KBM-7 (cell line): ENCODE measurements at places on chromosomes 7 and 10.

DNA sequence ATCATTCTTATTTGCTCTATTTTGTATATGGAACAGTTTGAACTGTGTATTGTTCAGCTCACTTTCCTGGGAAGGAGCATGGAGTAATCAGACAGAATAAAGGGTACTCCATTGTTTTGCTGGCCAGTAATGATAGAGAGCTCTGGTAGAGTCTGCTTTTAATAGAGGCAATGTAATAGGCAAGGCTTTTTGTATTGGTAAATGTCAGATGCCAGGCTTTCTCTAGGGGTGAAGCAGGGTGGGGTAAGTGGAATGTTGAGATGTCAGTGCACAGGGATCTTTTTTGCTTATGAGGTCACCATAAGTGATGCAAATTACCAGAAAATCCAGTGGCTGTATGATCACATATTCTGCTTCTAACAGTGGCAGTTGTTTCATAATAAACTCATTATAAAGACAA lies 1088.3 kb upstream of the SORCS1 start:
- no peak for DNase-seq

- no peak for DNase-seq
These were observed 227.7 kb upstream of the TEX47 start for GRCh38 chr7:89023206-89023605.

DNA sequence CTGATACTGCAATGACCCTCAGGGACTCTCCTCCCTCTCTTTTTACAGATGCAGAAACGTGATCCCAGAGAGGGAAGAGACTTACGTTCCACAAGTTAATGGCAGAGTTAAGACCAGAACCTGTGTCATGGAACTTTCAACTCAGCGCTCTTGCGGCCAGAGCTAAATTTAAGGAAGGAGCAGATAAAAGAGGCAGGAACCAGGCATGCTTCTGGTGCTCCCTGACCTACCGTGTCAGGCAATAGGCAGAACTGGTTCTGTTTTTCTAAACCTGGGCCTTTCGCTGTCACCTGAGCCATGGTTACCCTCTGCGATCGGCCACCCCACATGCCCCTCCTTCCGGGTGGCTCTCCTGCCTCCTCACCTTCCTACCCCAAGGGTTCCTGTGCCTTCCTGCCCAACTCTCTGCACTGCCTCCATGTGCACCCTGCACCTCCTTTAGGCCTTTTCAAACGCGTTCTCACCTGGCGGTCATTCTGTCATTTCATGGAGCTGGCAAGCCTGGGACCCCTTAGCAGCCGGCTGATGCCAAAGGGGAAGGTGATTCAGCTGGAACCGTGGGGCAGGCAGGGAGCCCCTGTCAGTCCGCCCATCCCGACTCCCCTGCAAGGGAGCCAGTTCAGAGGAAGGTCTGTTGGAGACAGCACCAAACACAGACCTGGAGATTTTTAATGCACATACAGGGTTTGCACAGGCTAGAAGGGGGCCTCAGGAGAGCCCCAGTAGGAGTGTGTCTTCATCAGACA lies 7.7 kb upstream of the GBX1 start:
- DNase-seq, result no peak

- DNase-seq, result no peak
These were observed 5.7 kb downstream of the RARRES2 start for GRCh38 chr7:150335774-150336112.

DNA sequence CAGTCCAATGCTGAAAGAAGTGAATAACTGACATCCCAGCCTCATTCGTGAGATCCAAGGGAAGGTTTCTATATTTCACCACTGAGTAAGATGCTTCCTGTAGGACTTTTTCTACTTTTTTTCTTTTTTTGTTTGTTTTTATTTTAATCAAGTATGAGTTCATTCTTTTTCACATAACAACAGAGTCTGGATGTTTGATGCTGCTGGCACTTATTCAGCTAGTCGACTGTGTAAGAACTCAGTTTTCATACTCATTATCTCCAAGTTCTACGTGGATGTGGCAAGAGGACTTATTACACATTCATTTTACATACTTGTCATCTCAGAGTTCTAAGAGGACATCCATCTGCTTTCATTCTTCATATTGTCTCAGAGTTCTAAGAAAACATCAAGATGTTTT lies 86.9 kb downstream of the CPXM2 start:
- no peak for DNase-seq

- no peak for DNase-seq
These were observed 335.5 kb downstream of the LRRTM3 start for GRCh38 chr10:67261300-67261797.

DNA sequence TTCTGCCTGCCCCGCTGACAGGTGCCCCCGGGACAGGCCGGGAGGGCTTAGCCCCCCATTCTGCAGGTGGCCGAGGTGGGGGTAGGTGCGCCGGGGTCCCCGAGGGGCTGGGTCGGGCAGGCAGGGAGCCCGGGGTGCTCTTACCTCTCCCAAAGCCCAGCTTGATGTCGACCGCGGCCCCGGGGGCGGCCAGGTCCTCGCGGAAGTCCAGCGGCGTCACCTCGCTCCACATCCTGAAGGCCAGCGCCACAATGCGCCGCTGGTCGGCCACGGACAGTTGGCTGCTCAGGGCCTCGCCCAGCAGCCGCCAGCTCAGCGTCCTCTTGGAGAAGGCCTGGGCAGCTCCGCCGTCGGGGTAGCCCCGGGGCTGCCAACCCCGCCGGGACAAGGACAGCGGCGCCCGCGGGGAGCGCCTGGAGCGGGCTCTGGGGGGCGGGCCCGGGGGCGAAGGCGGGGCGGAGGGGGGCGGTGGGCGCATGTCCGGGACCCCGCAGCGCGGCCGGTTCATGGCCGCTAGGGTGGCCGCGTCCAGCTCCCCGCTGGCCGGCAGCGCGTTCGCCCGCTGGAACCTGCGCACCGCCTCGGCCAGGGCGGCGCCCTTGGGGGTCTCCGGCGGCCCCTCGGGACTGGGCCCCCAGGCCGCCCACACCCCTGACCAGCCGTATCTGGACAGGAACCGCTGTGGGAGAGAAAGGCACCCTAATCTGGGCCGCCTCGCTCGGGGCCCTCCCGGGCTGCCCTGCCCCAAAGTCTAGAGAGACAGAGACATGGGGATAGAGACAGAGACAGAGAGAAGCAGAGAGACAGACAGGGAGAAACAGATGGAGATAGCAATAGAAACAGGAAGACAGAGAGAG lies 1.7 kb downstream of the MMP21 start:
- DNase-seq, result no peak
